ENCODE measurements at places on chromosomes 6 and 20.

DNA sequence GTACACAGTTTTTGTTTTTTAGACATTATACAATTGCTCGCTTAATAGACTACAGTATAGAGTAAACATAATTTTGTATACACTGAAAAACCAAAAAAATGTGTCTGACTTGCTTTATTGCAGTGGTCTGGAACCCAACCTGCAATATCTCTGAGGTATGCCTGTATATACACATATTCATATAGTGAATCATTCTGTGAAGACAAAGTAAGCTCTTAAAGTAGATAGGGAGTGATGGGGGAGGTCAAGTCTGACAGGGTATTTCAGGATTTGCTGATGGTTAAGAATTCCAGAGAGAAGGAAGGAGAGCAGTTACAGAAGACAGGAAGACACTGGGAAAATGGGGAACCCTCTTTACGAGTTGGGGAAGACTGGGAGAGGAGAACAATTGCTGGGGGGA lies 417.9 kb downstream of the CD109 start:
- DNase-seq: no peak

- DNase-seq: no peak
Measured at GRCh38 chr6:137413482-137413881, 80.7 kb downstream of the OLIG3 start.

DNA sequence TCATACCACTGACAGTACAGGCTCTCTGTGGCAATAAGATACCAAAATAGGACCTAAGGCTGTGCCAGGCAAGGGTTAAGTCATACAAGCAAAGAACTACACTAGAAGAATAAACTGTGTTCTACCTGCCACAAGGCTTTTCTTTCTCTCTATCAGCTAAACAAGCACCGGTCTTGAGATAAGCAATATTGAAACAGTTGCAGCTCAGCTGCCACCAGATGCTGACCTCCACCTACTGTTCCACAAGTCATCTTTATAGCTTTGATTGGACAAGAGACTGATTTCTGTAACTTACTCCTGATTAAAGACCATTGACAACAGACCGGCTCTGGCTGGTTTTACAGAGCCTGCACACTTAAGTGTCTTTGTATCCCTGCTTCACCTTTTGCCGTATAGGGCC lies 24.1 kb downstream of the SCP2D1 start:
- DNase-seq: no peak

DNA sequence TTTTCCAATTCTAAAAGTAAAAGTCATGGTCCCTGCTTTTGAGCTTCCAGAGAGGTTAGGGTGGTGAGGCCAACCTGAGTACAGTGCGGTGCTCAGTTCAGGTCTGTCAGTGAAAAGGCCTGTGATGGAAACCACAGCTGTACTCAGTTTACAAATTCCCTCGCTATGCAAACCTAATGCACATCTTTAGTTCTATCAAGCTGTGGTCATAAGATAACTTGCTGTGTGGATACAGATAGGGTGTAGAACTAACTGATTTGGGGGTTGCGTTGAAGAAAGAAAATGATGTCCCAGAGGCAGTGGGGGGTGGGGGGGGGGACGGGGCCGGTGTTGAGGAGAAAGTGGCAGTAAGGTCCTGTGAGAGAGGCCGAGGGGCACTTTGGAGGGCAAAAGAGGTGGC lies 22.8 kb upstream of the MBOAT1 start:
- no peak for DNase-seq

- DNase-seq: no peak
Measured at GRCh38 chr20:53819973-53820451, 226.4 kb upstream of the ZNF217 start.

GRCh38 chr6:1099264-1099663 lies 212.6 kb upstream of the FOXQ1 start:
- no peak for DNase-seq

DNA sequence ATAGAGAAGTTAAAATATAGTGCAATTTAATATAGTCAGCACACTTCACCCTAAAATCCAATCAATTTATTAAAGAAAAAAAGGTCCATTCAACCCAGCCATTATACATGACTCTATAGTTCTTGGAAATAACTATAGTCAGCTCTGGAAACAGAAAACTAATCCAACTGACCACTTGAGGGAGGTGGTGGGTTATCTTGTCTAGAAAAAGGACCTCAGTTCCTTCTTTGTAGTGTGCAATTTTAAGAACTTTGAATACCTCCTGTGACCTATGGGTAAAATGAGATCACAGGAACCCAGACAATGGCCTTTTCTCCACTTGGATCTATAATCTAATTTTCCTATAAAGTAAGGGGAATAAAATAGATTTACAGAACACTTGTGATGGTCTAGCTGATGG lies 163.6 kb upstream of the CENPW start:
- DNase-seq: no peak

DNA sequence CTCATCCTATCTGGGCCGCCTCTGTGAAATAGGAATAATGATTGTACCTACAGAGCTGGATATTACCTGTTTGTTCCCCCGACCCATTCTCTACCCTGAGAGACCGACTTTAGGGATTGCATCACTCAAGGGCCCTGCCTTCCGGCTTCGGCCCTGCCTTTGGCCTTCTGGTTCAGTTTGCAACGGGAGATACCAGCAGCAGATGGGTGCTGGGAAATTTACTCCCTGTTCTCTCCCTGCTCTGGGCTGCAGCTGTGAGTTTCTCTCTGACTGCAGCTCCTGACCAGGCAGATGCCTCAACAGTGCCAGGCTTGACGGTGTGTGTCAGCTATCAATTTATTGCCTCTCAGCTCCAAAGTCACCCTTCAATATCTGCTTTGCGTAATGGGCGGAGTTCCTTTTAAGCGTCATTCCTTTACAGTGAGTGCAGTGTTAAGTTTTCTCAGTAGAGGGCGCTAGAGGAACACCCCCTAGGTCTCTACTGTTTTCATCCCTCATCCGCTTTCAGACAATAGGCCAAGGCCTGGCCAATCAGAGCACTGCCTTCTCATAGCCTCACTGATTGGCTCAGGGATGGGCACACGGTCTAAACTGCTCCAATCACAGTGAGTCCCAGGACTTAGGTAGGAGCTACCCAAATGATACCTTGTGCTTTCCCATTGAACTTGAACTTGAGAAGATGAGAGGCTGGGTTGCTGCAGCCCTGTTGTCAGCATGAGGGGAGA lies 30.0 kb downstream of the KCNG1 start:
- DNase-seq: no peak

DNA sequence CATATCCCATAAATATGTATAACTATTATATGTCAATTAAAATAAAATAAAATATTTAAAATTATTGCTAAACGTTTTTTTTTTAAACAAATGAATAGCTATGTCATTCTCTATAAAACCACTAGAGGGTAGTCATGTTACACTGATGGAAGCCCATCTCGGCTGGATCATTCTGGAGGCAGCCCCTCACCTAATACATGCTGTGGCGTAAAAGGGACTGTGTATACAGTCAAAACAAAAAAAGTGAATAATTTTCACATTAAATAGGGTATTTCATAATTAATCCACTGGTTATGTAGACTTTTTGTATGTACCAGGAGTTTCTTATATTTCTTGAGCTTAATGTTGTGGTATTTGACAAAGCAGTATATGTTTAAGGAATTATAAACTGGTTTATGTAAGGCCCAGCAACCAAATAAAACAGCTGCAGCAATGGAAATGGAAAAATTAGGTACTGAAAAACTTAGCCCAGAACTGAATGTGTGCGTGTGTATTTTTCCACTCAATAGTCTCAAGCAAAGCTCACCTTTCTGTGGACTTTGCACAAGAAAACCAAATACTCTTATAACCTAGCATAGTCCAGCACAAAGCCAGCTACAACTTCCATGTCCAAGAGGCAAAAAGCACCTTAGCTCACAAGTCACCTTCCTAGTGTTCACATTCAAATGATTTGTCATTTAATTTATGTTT lies 81.7 kb downstream of the COL9A1 start:
- no peak for DNase-seq

DNA sequence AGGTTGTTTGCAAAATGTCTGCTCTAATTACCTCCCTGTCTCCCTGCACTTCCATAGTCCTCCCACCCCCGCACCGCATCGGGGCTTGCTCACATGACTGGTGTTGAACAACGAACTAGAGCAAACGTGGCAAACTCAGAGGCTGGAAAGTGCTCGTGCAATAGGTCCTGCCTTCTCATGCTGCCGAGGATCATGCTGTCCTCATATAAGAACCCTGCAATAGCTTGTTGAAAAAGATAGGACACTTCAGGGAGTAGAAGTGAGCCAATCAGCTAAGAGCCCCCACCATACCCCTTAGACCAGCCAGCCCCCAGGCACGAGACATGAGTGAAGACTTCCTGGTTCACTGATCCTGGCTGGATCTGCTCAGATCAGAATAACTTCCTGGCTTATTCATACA lies 219.2 kb downstream of the C6orf118 start:
- DNase-seq: no peak

- DNase-seq: no peak
Measured at GRCh38 chr6:99285881-99286280, 63.6 kb downstream of the FAXC start.

DNA sequence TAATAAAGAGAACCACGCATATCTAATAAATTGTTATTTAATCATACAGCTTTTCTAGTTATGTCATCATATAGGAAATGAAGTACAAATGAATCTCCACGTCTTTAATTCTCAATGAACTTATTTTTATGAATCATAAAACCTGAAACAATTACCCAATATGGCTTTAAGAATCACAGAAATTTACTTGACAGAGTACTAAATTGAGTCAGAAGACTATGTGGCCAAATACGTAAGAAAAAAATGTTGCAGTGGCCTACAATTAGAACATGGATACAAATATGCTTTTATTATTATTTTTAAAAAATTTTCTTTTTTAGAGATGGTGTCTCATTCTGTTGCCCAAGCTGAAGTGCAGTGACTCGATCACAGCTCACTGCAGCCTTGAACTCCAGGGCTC lies 584.7 kb upstream of the SLC35B3 start:
- no peak for DNase-seq

DNA sequence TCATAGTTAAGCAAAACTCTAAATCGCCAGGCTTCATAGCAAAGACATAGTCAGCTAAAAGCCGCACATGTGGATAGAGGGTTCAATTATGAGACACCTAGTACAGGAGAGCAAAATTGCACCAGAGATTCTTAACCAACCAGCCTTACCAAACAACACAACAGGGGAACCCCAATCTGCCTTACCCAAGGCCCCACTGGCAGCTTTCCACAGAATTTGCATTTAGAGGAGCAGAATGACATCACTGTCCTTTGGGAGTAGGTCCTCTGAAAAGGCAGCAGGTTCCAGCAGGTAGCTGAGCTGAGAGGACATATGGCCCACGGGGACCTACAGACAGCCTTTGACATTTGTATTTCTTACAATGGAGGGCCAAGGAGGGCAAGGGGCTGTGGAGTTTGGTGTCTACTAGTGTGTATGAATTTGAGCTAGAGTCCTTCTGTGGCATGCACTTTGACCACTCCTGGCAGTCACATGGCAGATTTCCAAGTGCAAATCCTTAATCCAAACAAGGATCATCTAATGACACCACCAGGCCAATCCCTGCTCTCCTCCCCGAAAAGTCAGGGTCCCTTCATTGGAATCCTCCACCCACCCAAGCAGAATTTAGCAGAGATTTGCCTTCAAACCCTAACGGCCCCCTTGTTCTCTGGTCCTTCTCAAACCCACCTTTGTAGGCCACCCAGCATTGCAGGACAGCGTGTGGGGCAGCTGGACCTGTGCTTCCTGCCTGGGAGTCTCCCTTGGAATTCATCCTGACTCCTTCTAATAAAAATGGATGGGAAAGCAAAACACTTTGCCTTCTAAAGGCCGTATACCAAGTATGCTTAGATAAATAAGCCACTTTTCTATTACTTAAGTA lies 171.2 kb upstream of the SUPT3H start:
- no peak for DNase-seq

DNA sequence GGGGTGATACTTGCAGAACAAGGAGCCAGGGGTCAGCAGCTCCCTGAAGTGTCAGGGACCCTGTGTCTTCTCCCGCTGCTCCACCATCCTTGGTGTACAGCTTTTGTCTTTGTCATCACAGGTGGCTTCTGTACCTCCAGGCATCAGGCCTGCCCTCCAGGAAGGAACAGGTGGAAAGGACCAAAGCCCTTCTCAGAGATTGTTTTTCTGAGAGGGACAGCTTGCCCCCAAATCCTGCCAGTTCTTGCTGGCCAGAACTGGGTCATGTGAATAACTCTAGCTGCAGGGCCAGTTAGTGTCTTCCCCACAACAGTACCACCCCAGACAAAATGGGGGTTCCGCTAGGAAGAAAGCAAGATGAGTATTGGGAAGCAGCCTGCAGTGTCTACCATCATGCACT lies 31.4 kb downstream of the SNPH start:
- no peak for DNase-seq

- no peak for DNase-seq
Measured at GRCh38 chr6:137403855-137404254, 90.3 kb downstream of the OLIG3 start.

DNA sequence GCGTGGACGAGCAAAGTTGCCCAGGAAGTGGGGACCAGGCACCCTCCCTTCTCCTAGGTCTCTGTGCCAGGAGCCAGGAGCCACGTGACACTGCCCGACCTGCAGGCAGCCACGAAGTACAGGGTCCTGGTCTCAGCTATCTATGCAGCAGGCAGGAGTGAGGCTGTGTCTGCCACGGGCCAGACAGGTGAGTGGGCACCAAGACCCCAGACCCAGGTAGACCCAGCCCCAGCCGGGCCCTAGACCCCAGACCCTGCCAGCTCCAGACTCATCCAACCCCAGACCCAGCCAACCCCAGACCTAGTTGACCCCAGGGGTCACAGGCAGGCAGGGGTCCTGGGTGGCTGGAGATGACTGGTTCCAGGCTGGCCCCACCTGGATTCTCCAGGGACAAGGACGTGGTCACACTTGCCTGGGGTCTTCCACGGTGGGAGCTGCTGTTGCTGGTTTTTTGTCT lies 21.1 kb downstream of the COL20A1 start:
- DNase-seq: no peak

DNA sequence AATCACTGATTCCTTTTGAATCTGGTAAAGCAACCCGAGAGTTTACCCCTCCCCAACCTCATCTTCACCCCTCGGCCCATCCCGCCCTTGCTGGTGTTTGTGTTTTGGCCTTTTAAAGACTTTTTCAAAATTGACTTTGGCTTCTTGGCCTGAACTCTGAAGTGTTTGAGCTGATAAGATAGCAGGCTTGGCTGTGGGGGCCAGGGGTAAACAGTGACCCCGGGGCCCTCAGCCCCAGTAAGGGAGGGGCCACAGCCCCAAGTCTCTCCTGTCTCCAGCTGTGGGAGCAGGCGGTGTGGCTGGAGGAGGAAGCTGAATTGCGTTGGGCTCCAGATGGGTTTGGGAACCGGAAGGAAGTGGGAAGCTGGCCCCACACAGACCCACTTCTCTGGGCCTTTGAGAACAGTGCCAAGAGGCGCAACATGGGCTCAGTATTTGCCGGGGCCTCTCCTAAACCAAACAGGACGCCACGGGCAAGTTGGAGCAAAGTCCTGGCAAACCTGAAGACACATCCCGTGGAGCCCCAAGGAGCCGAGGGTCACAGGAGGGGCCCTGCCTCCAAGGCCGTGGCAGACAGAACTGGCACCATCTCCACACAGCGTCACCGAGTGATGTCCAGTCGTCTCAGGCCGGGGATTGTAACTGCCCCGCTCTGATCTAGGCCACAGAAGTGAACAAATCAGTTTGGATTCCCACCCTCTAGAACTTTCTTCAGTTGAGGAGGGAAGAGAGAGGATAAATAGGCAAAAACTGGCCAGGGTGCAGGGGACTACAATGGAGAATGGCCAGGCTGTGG lies 54.3 kb upstream of the PTPN1 start:
- no peak for DNase-seq

All from brain pericyte (primary cell).